ENCODE measurements at places on chromosomes 2 and 18. TPM values are rescaled to one million over a fixed set of nuclear protein-coding genes. Genes with fewer than 3 reads are reported as not detected.

DNAJC27 gene
- total RNA-seq = 3.4 TPM

EIF4E2 gene
- total RNA-seq = 52.7 TPM

GRCh38 chr2:21332993-21333625 lies 209.3 kb downstream of the TDRD15 start:
- DNase-seq = no peak

DNA sequence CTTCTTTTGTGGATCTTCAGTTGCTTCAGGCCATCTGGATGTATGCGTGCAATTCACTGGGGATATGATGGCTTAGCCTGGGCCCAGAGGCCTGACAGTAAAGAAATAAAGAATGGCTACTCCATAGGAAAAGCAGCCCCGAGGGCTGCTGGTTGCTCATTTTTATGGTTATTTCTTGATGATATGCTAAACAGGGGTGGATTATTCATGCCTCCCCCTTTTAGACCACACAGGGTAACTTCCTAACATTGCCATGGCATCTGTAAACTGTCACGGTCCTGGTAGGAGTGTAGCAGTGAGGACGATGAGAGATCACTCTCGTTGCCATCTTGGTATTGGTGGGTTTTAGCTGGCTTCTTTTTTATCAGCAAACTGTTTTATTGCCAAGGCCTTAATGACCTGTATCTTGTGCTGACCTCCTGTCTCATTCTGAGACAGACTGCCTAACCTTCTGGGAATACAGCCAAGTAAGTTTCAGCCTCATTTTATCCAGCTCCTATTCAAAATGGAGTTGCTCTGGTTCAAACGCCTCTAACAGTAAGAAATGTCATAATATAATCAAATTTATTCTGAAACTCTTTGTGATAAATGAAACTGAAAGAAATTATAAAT lies 60.5 kb downstream of the DSEL start:
- DNase-seq = no peak

C2orf80 gene
- 0.45 TPM for total RNA-seq

SIX2 gene
- total RNA-seq = not detected

MC2R gene
- not detected for total RNA-seq

TUBA3E gene
- not detected for total RNA-seq

GRCh38 chr2:224181534-224182155 lies 142.6 kb upstream of the SERPINE2 start:
- DNase-seq = no peak

PLEKHH2 gene
- 17.6 TPM for total RNA-seq

HSPD1 gene
- total RNA-seq = 374 TPM

POTEC gene
- total RNA-seq = not detected

DNA sequence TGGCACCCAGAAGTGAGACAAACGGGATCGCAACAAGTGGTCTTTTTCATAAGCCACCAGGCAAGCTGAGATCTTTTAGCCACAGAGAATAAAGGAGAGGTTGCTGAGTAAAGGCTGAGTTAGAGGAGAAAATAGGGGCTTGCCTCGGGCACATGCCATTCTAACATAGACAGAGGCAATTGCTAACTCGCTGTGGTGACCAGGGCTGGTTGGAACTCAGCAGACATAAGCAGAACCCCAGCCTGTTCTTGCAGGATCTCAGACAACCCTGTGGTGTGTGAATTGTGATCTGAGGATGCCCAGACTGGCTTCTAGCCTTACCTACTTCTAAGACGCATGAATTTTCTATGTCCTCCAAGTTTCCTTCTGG lies 300.2 kb downstream of the CDCA7 start:
- DNase-seq = no peak

- no peak for DNase-seq
Measured at GRCh38 chr2:198715302-198715835, 742.4 kb downstream of the SATB2 start.

DNA sequence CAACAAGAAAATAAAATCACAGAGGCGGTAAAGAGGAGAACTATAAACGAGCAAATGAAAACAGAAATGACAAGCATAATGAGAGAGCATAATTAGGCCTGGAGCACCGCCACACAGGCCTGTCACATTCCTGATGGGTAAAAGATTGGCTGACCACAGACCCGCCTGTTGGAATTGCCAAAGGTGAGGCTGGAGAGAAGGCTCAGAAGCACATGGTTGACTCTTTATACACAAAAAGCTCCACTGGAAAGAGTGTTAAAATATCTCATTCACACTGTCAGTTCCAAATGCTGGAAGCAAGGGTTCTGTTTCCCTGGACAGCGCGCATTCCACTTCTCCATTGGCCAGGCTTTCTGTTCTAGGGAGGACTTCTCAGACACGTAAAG lies 5.9 kb upstream of the LGALSL start:
- no peak for DNase-seq

GRCh38 chr2:176484838-176485237 lies 215.6 kb downstream of the MTX2 start:
- no peak for DNase-seq

BOK gene
- total RNA-seq = 9.0 TPM

DNA sequence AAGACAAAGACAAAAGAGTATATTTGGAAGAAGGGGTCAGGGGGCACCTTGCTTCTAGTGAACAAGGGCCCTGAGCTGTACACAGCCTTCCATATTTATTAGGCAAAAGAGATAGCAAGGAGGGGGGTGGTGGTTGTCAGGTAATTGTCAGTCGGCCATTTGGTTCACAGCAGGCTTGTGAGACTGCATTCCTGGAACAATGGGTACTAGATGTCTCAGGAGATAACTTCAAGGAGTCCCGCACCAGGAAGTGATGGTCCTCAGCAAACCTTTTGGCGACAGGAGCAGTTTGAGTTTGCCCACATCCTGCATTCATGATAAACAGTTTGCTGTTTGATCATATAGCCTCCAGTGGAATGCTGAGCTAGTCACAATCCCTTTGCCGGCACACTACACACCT lies 376.4 kb upstream of the RAB12 start:
- DNase-seq = no peak

DNA sequence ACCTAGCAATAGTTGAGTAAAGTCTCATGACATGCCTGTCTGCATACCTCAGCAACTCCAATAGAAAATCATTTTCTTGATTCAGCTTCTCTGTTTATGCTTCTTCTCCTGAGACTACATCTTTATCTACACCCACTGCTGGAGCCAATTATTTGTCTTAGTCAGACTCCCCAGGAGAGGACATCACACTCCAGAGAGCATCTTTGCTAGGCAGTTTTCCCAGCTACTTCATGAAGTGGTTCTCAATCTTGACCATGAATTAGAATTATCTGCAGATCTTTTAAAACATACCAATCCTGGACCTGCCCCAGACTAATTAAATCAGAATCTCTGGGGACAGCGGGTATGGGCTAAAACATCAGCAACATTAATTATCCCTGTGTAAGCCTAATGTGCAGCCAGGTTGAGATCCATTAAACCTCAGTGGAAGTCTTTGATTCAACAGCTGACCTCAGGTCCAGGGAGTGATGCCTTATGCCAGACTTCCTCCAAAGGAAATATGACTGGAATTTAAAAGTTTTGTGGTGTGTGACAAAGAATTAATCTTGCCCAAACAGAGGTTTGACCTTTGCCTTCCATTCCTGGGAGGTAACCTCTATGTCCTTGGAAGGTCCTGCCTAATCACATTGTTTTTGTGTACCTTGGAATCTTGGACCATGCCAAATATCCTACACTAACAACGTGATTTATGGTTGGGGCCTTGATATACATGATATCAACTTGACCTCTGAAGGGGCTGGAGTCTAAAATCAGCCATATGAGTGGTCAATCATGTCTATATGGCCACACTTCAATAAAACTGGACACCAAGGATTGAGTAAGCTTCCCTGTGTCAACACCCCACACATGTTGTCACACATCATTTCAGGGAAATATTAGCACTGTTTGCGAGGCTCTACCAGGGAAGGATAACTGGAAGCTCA lies 99.3 kb upstream of the DNAJC10 start:
- no peak for DNase-seq

GRCh38 chr2:241573741-241574140 lies 15.2 kb downstream of the BOK start:
- DNase-seq = no peak

DNA sequence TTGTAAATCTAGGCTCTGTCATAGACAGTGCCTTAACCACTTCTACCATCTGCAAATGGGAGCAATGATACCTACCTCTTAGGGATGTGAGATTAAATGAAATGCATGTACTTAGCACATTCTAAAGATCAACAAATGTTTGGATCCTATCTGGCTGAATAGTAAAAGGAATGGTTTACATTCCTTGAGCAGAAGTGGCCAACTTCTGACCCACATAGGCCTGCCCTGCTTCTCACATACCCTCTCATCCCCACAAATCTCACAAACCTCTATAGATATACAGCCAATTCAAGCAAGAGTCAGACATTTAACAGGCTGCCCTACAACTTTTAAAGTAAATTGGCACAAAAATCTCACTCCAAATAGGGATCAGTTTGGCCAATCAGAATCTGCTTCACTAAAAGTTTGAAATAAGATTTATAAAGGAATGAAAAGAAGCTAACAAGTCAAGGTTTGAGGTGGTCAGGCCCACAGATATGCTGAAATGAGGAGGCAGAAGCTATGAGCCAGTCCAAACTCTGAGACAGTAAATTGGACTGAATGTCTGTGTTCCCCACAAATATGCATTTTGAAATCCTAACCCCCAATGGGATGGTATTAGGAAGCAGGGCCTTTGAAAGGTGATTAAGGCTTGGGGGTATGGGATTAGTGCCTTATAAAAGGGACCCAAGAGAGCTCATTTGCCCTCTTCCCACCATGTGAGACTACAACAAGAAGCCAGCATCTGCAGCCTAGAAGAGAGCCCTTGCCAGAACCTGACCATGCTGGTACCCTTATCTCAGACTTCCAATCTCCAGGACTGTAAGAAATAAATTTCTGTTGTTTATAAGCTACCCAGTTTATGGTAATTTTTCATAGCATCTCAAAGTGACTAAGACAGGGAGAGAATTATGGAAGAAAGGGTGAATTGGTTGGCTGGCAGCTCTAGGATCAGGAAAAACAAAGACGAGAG lies 227.8 kb upstream of the RBMS1 start:
- DNase-seq = no peak

DNA sequence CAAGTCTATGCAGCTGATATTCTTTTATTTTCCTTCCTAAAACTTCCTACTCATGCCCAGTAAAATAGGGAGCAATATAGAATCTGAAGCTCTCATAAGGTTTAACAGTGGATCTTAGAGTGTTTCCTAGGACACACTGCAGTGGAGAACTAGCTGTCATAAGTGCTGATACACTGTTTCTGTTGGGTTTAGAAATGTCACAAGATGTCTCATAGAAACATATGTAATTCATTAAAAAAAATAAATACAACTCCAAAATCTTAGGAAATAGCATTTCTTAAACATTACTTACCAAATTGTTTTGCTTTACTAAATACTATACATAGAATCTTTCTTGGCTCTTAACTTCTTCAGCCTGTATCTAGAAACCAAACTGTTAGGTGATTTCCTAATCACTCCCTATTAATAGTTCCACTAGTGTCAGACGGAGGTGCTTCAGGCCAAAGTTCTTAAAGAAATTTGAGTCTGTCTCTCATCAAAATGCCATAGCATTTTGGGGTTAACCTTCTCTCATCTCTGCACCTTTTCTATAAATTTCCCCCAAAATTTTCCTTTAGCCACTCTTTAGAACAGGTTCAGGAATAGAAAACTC lies 93.7 kb downstream of the CERKL start:
- DNase-seq = no peak

DNA sequence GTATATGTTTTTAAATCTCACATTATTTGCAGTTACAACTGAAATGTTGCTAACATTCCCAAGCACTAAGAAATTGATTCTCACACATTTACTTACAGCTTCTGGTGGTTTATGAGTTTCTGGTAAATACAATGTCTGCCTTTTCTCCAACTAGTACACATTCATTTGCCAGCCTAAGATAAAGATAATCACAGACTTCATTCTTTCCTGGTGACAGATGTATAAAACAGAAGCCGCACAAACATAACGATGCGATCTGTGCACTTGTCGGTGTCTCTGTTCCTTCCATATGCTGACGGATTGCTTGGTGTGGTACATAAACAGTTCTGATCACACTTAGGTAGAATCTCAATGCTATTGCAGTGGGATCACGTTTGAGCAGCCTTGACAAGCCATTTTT lies 100.4 kb upstream of the DDX18 start:
- DNase-seq = no peak

- DNase-seq = no peak
Measured at GRCh38 chr2:128306081-128306930, 12.4 kb downstream of the HS6ST1 start.

LCT gene
- total RNA-seq = not detected

Measured in SK-MEL-5 (cell line).